Fibroblast of skin of right quadriceps (primary cell): ENCODE measurements at places on chromosomes 3 and 15.

DNA sequence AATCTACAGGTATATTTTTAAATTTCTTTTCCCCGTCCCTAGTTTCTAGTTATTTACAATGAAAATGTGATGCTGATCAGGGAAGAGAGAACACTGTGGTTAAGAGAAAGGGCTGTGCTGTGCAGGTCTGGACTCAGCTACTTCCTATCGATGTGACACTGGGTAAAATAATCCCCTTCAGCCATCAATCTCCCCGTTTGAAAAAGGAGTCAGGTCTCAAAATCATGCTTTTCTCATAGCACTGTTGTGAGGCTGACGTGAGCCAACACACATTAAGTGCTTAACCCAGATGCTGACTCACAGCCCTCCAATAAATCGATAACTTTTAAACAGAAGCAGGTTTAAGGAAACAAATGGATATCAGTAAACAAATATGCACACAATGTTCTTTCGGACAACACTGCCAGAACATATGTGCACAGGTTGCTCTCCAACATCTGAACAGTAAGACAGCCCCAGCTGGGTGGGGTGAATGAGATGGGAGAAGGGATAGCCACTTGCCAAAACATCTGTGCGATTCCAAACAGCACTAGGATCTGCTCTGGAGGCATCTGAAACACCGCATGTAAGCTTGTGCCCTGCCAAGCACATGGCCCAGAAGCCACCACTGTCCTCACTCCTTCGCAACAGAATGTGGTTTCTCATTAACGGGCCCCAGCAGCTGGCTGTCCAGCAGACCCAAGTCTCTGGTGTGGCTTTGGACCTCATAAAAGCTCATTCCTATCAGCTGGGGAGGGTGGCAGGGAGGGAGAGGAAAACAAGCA, 143.2 kb upstream of the PRICKLE2 start:
- DNase-seq: no peak

DNA sequence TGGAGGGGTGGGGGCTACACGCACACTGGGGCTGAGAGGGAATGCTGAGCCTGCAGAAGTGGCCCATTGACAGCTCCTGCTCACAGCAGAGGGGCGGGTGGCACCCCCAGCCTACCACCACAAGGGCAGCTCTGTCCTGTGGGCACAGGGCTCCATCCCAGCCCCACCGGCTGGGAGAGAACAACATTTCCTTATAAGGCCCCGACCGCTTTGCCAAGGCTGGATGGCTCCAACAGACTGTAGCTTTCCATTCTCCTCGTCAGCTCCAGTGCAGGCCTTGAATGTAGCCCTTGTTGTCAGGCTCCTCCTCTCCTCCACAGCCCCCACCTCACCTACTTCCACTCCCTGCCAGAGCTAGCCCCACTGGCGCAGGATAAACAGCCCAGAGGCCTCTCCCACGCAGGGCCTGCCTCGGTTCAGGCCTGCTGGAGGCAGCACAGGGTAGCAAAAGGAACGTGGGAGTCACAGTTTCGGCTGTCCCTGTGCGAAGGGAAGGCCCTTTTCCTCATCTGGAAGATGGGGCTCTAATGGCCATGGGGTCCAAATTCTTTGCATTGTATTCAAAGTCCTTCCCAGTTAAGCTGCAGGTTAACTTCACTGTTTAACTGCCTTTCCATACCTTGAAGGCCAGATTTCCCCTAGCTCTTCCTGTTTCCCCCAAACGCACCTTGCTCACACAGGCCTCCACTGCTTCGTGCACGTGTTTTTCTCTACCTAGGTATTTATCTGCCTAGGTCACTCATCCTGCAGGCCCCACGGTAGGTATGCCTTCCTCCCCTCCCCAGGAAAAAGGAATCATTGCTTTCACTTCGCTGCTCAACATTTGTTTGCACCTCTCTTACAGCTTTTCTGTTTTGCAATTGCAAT, 101.6 kb upstream of the LPP start:
- no peak for DNase-seq

DNA sequence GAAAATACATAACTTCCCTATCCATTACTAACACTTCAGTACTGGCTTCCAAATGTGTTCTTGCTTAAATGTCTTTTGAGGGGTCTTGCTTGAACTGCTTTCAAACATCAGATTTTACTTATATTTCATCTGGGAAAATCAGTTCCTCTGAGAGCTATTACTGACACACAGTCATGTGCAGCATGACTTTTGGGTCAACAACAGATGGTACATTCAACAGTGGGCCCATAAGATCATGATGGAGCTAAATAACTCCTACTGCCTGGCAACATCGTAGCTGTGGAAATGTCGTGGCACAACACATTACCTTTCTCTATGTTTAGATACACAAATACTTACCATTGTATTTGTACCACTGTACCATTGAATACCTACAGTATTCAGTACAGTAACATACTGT, 43.8 kb downstream of the WWTR1 start:
- no peak for DNase-seq

GRCh38 chr15:74827614-74828013, 1.2 kb downstream of the CPLX3 start:
- DNase-seq: no peak

GRCh38 chr3:106088304-106088703, 219.5 kb upstream of the CBLB start:
- DNase-seq: peak; percentile 12

DNA sequence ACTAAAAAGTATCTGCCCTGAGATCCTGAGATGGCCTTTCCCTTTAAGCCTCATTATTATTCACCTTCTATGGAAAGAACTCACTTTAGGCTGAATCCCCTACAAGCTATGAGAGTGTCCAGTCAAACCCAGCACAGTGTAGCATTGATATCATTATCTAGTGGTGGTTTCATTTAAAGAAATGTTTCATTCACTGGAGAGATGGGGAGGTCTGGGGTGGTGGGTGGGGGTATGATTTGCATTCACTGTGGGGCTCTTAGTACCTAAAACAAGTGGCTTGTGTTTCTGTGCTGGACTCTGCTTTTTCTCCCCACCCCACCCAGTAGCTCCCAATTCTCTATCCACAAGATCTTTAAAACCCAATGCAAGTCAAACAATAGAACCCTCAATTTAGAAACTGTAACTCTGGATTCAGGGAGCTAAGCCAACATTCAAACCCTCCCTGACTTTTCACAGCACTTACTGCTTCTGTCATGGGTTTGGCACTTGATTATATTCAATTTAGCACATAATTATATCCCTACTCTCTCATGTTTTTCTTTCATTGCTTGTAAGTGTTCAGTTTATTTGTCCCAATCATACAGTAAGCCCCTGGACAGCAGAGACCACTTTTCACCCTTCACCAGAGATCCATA, 310.5 kb upstream of the THBS1 start:
- no peak for DNase-seq
